ENCODE measurements at places on chromosomes 12 and 14.

GRCh38 chr12:55938826-55939501 is 8.0 kb downstream of the DGKA start:
- no peak for DNase-seq

- no peak for DNase-seq
Observed at GRCh38 chr14:63186453-63186852, 17.8 kb upstream of the RHOJ start.

GRCh38 chr12:130316251-130316650 is 21.4 kb upstream of the PIWIL1 start:
- no peak for DNase-seq

GRCh38 chr12:112524676-112525425 is 106.1 kb downstream of the PTPN11 start:
- no peak for DNase-seq

GRCh38 chr14:53381895-53382294 is 228.8 kb upstream of the DDHD1 start:
- peak; percentile 16 for DNase-seq

DNA sequence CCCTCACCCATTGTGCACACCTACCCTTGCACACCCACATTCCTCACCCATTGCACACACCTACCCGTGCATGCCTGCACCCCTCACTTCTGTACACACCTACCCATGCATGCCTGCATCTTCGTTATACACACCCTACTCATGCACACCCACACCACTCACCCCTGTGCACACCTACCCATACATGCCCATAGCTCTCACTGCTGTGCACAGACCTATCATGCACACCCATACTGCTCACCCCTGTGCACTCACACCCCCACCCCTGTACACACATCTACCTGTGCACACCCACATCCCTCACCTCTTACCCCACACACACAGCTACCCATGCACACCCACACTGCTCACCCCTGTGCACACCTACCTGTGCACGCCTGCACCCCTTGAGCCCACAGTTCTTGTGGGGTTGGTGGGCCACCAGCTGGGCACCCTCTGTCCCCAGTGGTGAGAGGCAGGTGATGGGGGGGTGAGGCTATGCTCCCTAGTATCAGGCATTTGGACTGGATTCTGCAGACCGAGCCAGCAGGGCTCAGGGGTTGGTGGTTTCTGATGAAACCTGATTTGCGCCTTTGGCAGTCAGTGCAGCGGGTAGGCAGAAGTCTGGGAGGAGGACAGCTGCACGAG is 15.6 kb downstream of the CEP170B start:
- DNase-seq: no peak

- no peak for DNase-seq
Observed at GRCh38 chr14:18688346-18688745, 87.4 kb downstream of the OR11H12 start.

- DNase-seq: peak; percentile 32
Observed at GRCh38 chr12:46831335-46832129, 5.7 kb upstream of the SLC38A4 start.

DNA sequence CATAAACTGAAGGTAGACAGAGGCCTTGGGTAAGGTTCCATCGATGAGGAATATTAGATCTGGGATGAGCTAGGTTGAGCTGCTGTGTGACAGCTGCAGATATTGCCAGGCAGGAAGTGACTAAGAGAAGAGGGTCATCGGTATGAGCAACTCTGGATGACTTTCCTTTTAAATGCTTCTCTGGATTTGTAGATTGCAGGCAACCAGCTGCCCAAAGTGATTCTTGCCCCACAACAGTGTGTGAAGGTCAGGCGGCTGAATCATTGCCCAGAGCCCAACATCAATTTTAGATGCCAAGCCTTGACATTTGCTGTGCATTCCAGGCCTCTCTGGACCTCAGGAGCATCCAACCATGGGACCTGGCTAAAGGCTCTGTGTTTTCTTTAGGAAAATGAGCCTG is 255.9 kb downstream of the DPF3 start:
- DNase-seq: no peak

GRCh38 chr12:5864301-5864700 is 80.8 kb downstream of the ANO2 start:
- DNase-seq: no peak

GRCh38 chr14:64824471-64824870 is 55.2 kb downstream of the SPTB start:
- no peak for DNase-seq

DNA sequence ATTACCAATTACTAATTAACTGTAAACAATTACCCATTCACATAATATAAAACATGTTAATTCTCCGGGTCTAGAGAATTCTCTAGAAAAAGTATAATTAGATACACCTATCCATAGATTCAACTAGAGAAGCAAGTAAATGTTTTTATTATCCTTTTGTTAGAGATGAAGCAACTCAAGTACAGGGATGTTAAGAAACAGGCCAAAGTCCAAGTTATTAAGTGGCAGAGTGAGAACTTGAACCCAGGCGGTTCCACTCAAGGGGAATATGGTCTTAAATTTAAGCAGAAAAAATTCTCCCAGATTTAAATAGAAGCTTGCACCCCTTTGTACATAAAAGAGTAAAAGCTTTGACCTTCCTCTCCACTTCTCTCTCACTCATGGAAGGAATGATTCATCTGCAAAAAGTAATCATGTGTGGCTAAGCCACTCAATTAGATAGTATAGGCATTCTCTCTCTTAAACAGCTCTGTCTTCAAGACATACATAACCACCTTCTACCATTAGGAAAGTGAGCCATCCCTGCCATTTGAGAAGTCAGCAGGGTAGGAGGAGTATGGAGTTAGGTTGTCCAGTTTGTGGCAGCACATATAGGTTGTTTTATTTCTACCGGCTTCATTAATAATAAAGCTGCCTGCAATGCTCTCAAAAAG is 34.1 kb downstream of the ERGIC2 start:
- no peak for DNase-seq

DNA sequence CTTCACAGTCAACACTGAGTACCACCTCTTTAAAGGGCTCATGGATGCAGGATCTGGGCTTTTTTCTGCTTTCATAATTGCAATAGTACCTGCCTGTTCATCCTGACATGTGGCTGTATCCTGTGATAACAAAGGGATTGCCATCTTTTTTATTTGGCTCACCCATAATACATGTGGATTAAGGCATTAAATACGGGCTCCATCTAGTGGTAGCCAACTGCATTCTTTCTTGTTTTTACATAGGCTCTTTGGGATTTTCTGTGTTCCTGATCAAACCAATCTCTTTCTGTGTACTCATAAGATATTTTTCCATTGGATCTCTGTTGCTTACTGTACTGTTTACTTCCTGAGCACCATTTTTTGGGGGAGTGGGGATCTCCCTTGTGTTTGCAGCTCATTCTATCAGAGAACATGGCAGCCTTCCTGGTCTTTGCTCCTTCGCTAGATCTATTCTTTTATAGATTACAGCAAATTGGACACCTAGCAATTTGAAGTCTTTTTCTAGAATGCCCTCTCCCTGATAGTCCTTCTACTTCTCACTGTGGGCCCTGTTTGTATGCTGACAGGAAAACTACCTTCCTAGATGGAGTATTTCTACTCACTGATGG is 723.4 kb upstream of the MDGA2 start:
- DNase-seq: peak; percentile 27

- no peak for DNase-seq
Observed at GRCh38 chr14:69814397-69814796, 17.4 kb upstream of the SLC10A1 start.

- no peak for DNase-seq
Observed at GRCh38 chr12:53770281-53770680, 18.5 kb upstream of the CISTR start.

GRCh38 chr12:72036393-72036792 is 97.7 kb downstream of the TPH2 start:
- no peak for DNase-seq

DNA sequence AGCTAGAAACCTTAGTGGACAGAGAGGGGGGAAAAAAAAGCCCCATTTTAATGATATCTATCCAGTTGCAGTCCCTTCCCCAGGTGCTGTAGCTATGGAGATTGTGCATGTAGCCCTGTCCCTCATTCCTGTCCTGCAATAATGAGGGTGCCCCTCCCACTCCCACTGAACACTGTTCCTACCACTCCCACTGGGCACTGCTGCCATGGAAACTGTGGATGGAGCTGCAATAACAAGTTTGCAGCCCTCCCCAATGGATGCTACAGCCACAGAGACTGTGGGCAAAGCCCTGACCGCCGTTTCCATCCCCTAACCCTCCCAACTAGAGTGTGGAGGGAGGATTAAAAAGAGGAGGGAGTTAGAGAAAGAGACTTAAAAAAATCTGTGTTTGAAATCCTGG is 238.3 kb downstream of the FUT8 start:
- no peak for DNase-seq

GRCh38 chr14:105849933-105850626 is 323.7 kb downstream of the TMEM121 start:
- DNase-seq: no peak

- DNase-seq: no peak
Observed at GRCh38 chr14:80024417-80024816, 186.9 kb downstream of the DIO2 start.

DNA sequence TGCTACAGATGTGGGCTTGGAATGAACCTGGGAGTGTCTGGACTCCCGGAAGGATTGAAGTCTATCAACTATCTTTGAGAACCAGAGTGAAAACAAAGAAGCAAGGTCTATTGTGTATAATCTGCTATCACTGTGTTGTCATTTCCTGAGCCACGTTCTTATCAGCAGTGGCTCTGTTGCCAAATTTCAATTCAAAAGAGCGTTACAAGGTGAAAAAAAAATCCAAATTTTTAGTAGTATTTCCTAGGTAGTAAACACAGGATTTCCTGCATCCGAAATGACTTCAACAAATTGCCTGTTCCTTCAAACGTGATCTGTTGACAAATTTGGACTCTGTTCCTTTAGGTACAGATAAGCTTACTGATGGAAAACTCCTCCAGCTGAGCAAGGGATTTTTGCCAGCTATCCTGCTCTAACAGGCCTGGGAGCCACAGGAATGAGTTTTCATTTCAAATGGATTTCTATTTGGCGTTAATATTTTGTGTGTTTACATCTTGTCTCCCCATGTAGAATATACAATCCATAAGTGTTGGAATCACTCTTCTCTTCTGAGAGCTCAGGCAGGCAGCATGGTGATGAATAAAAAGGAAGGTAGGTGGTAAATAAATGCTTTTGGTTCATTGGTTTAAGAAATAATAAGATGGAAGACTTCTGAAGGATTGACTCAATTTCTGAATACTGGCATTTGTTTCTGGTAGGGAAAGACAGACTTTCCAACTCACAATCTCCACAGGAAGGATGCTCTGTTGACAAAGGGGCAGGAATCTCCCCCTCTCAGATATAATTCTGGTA is 58.5 kb downstream of the GPR135 start:
- no peak for DNase-seq

GRCh38 chr14:50985859-50986331 is 41.6 kb upstream of the PYGL start:
- DNase-seq: no peak

GRCh38 chr12:39405580-39405979 is 37.3 kb downstream of the KIF21A start:
- no peak for DNase-seq

DNA sequence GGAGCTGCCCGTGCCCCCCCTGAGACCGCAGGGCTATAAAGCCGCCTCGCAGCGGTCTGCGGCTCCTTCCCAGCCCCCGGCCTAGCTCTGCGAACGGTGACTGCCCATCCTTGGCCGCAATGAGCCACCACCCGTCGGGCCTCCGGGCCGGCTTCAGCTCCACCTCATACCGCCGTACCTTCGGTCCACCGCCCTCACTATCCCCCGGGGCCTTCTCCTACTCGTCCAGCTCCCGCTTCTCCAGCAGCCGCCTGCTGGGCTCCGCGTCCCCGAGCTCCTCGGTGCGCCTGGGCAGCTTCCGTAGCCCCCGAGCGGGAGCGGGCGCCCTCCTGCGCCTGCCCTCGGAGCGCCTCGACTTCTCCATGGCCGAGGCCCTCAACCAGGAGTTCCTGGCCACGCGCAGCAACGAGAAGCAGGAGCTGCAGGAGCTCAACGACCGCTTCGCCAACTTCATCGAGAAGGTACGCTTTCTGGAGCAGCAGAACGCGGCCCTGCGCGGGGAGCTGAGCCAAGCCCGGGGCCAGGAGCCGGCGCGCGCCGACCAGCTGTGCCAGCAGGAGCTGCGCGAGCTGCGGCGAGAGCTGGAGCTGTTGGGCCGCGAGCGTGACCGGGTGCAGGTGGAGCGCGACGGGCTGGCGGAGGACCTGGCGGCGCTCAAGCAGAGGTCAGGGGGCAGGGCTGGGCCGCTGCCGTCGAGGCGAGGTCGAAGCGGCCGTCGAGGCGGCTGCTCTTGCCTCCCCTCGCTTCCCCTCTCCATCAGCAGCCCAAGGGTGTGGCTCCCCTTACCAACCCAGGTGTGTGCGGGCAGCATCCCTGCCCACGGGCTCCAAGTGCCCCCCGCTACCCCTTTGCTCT is at the start of gene PRPH:
PRPH (plus strand) TSS at position 66 of the 855 bp plus-strand sequence; CDS start at position 120, 54 bp downstream.
- peak; percentile 37 for DNase-seq

DNA sequence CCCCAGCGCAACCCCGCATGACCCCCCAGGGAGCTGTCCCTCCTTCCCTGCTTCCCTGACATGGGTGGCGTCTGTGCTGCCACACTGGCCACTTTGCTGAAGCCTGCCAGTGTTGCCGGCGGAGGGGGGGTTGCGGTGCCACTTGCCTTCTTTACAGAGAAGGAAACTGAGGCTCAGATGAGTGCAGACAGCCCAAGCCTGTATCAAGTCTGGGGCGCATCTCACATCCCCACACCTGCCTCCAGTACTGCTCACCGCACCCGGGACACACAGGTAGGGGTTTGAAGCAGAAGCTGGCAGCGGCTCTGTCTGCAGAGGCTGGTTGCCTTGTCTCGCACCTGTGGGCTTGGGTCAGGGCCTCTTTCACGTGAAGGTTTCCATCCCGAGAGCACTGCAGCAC is 104.7 kb upstream of the RTL1 start:
- DNase-seq: no peak

DNA sequence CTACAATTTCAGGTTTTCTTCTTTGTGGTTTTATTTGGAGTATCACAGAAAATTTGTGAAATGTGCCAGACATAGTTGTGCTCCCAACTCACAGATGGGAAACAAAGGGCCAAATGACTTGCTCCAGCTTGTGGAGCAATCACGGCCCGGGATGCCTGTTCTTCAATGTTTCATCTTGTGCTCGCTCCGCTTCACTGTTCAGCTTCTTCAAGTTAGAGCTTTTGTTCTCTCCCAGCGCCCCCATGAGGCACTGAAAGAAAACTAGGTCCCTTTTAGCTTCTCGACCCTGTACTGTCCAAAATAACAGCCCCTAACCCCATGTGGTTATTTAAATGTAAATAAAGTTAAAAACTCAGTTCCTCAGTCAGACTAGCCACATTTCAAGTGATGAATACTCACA is 187.9 kb upstream of the STXBP6 start:
- DNase-seq: no peak

DNA sequence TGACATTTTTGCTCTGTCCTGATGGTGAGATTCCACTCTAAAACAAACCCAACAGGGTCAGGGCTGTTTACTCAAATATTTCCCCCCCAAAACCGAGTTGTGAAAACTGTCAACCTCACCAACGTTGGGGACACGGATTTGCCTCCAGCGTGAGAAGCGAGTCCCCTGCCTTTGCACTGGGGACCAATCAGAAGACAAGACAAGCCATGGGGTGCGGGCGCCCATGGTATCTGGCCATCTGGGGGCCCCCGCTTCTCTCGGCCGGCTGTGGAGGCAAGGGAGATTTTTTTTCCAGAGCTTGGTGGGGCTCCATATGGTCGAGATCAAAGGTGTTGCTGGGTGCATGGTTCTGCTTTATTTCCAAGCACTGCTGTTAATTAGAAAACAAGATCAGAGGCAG is 272.1 kb downstream of the BCL11B start:
- DNase-seq: no peak

Measured in common myeloid progenitor, CD34-positive (primary cell).